Memory B cell (primary cell): ENCODE measurements at places on chromosomes 12 and 14.
A peak's percentile ranks its signal among the peaks of the same experiment; 100 is the strongest.

- H3K4me1 ChIP-seq: no peaks in the 10 kb centered on the region
- no peak overlapping the region for H3K4me3 ChIP-seq
- no peaks in the 10 kb centered on the region for H3K36me3 ChIP-seq
- H3K27ac ChIP-seq: no peak overlapping the region
- peaks cover 3% of the 10 kb centered on the region for H3K27me3 ChIP-seq
These were observed 25.4 kb upstream of the NAP1L1 start for GRCh38 chr12:76109879-76110278.

DNA sequence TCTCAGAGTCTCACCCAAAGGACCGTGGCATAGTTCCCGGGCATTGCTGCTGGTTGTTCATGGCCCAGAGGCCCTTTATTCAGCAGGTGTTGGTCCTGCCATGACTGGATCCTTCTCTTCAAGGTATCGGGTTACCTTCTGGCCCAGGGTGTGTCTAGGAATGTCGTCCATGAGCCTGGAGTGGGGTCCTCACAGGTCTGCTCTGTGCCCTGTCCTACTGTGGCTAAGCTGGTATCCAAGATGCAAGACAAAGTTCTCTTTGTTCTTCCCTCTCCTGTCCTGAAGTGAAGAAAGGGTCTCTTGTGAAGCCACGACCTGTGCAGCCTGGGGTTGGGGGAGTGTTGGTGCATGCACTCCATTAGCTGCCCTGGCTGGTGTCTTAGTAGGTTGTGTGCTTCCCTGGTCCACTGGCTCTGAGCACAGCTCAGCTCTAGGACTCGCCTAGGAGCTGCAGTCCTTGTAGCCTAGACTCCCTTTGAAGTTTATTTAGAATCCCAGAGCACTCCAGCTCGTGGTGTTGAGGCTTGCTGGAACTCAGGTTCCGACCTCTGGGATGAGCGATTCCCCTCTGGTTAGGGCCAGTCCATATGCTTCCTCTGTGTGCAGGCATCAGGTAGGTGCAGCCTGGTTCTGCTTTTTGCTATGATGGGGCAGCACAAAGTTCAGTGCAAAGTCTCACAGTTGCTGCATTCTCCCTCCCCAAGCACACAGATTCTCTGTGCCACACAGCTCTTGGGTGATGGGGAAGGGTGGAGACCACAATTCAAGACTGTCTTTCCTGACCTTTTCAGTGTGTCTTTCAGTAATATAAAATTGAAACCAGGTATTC lies 117.4 kb downstream of the NUBPL start:
- no peak overlapping the region for H3K4me3 ChIP-seq
- H3K4me1 ChIP-seq: no peaks in the 10 kb centered on the region
- no peak overlapping the region for H3K27ac ChIP-seq
- peaks cover 23% of the 10 kb centered on the region for H3K36me3 ChIP-seq

- peak; percentile 51 for DNase-seq
- no peaks in the 10 kb centered on the region for H3K27me3 ChIP-seq
- H3K4me3 ChIP-seq: no peak overlapping the region
- H3K36me3 ChIP-seq: peaks cover 3% of the 10 kb centered on the region
- peaks cover 52% of the 10 kb centered on the region for H3K4me1 ChIP-seq
These were observed 8.1 kb upstream of the RABGGTA start for GRCh38 chr14:24279301-24280186.

DNA sequence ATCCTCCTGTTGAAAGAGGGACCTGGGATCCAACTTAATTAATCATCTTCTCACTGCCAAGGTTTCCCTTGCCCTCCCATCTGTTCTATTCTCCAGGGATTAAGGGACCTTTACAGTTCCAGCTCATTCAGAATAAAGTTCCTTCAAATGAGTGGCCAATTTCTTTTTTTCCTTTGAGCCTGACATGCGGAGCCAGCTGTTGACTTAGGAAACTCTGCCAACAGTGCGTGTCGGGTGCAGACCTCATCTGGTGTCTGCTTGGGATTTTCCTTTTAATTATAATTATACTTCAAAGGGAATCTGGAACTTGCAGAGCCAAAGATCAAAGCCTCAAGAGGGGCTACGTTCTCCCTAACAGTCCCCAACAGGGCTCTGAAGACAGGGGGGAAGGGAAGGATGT lies 64.8 kb downstream of the CCDC60 start:
- no peak overlapping the region for H3K4me3 ChIP-seq
- peaks cover 13% of the 10 kb centered on the region for H3K27me3 ChIP-seq
- H3K4me1 ChIP-seq: no peaks in the 10 kb centered on the region
- no peak overlapping the region for H3K27ac ChIP-seq

DNA sequence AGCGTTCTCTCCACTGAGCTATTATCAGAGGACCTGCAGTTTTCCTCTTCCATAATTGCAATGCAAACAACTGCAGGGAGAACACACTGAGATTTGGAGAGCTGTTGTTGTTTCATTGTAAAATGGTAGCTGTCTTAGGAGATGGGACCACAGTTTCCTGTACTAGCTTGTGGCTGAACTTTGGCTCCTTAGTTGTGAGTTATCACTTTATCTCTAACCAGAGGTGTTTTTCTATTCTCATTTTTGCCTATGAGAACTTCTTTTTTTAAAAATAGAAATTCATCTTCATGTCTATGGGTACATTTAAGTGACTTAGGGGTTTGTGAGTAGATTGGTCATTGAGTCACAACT lies 216.5 kb downstream of the SLC38A4 start:
- no peak for DNase-seq
- H3K27me3 ChIP-seq: no peaks in the 10 kb centered on the region
- peaks cover 30% of the 10 kb centered on the region for H3K36me3 ChIP-seq

- no peak overlapping the region for H3K27ac ChIP-seq
- peaks cover 6% of the 10 kb centered on the region for H3K27me3 ChIP-seq
- no peak overlapping the region for H3K4me3 ChIP-seq
- H3K36me3 ChIP-seq: no peaks in the 10 kb centered on the region
- no peak for DNase-seq
These were observed 26.5 kb downstream of the KRT80 start for GRCh38 chr12:52165096-52165855.
